ENCODE measurements at places on chromosomes 6 and 20.

DNA sequence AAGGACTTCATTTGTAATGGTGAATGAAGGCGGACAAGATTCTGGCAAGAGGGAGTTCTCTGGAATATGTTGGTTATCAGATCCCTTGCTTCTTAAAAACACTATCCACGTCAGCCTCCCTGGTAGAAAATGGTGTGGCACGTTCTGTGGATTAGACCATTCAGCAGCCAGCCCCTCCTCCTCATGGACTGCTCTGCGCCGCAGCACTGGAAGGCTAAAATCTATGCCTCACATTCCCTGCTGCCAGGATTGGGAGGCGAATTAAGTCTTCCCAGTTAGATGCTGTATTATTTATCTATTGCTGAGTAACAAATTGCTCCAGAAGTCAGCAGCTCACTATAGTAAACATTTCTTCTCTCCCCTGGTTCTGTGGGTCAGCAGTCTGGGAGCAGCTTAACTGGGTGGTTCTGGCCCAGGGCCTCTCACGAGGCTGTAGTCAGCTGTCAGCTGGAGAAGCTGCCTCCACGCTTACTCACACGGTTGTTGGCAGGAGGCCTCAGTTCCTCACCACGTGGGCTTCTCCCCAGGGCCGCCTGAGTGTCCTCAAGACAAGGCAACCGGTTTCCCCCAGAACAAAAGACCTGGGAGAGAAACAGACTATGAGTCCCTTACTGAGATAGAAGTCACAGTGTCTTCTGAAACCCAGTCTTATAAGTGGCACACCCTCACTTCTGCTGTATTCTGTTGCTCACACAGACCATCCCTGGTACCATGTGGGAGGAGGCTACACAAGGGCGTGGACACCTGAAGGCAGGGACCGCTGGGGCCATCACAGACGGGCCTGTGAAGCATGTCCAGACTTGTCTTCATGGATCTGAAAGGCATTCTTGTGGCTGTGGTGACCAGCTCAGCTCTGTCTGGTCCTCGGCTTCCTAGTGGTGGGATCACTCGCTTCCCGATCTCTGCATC is 101.0 kb downstream of the NRN1 start:
- H3K27me3 ChIP-seq = no peaks in the 10 kb centered on the region
- no peaks in the 10 kb centered on the region for H3K36me3 ChIP-seq
- H3K4me1 ChIP-seq = peaks cover 17% of the 10 kb centered on the region
- H3K27ac ChIP-seq = peak overlapping the region; percentile 29

GRCh38 chr6:157660414-157660813 is 162.6 kb upstream of the SNX9 start:
- DNase-seq = no peak
- no peaks in the 10 kb centered on the region for H3K36me3 ChIP-seq
- H3K4me3 ChIP-seq = no peak overlapping the region
- H3K27ac ChIP-seq = no peak overlapping the region

DNA sequence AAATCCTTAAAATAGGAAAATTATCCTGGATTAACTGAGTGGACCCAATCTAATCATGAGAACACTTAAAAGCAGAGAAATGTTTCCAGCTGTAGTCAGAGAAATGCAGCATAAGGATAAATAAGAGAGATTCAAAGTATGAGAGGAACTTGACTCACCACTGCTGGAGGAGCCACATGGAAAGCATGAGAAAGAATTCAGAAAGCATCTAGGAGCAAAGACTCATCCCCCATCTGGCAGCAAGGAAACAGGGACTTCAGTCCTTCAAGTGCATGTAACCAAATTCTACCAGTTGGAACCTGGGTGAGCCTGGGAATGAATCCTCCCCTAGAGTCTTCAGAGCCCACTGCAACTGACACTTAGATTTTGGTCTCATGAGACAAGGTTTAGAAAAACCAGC is 33.7 kb downstream of the RNF146 start:
- no peaks in the 10 kb centered on the region for H3K27me3 ChIP-seq
- DNase-seq = peak; percentile 79
- peaks cover 3% of the 10 kb centered on the region for H3K4me1 ChIP-seq
- H3K27ac ChIP-seq = no peak overlapping the region
- H3K36me3 ChIP-seq = peaks cover 2% of the 10 kb centered on the region

GRCh38 chr6:16635810-16636602 is 125.3 kb downstream of the ATXN1 start:
- H3K4me3 ChIP-seq = no peak overlapping the region
- peak; percentile 33 for DNase-seq
- no peaks in the 10 kb centered on the region for H3K27me3 ChIP-seq
- no peak overlapping the region for H3K27ac ChIP-seq

GRCh38 chr6:154689493-154690255 is 43.5 kb upstream of the SCAF8 start:
- H3K27me3 ChIP-seq = no peaks in the 10 kb centered on the region
- H3K4me3 ChIP-seq = no peak overlapping the region
- peak; percentile 19 for DNase-seq
- no peaks in the 10 kb centered on the region for H3K36me3 ChIP-seq
- H3K4me1 ChIP-seq = no peaks in the 10 kb centered on the region

- H3K36me3 ChIP-seq = no peaks in the 10 kb centered on the region
- H3K27me3 ChIP-seq = no peaks in the 10 kb centered on the region
- no peak for DNase-seq
- no peaks in the 10 kb centered on the region for H3K4me1 ChIP-seq
- H3K4me3 ChIP-seq = no peak overlapping the region
Observed at GRCh38 chr6:42796171-42796570, 14.3 kb downstream of the BICRAL start.

DNA sequence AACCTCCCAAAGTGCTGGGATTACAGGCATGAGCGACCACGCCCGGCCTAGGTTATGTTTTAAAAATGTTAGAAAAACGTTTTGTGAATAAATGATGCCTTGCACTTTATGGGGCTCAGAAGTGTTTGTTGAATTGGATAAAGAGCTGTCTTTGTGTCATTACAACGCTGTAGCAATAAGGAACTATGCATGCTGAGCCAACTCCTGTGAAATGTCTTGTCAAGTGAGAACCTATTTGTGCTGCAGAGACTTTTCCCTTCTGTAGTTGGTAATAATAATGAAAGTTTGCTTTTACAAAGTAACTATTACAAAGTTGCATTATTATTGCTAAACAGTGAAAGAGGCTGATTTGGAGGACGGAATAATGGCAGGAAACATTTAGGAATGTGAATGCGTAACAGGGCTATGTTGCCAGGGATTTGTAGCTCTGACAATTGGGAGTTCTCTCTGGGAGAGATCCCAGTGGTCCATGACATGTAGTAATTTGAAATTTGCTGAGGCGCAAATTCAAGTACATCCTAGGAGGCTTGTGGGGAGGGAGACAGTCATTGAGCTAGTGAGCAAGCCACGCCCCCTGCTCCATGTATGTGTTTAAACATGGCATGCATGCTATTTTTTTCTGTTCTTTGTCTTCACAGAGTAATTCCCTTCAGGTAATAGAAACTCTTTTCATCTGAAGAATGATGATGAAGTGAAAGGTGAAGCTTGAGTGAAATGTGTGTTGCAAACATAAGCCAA is 16.8 kb upstream of the BICRAL start:
- peak; percentile 46 for DNase-seq
- no peak overlapping the region for H3K4me3 ChIP-seq
- H3K4me1 ChIP-seq = no peaks in the 10 kb centered on the region
- no peaks in the 10 kb centered on the region for H3K36me3 ChIP-seq
- no peaks in the 10 kb centered on the region for H3K27me3 ChIP-seq
- no peak overlapping the region for H3K27ac ChIP-seq

- no peak overlapping the region for H3K27ac ChIP-seq
- no peak overlapping the region for H3K4me3 ChIP-seq
- H3K4me1 ChIP-seq = peaks cover 44% of the 10 kb centered on the region
- peaks cover 6% of the 10 kb centered on the region for H3K27me3 ChIP-seq
Observed at GRCh38 chr20:46218656-46219055, 89.6 kb downstream of the CDH22 start.

- no peaks in the 10 kb centered on the region for H3K36me3 ChIP-seq
- peaks cover 45% of the 10 kb centered on the region for H3K27me3 ChIP-seq
Observed at GRCh38 chr20:35602851-35603495, 12.7 kb upstream of the SPAG4 start.

GRCh38 chr20:47445291-47445690 is 56.4 kb upstream of the NCOA3 start:
- H3K36me3 ChIP-seq = no peaks in the 10 kb centered on the region
- DNase-seq = peak; percentile 26
- no peak overlapping the region for H3K27ac ChIP-seq
- no peaks in the 10 kb centered on the region for H3K4me1 ChIP-seq
- no peak overlapping the region for H3K4me3 ChIP-seq
- no peaks in the 10 kb centered on the region for H3K27me3 ChIP-seq

Data from muscle of leg (tissue), 16 donors.